GM23248 (cell line): ENCODE measurements at places on chromosomes 7 and 10.

DNA sequence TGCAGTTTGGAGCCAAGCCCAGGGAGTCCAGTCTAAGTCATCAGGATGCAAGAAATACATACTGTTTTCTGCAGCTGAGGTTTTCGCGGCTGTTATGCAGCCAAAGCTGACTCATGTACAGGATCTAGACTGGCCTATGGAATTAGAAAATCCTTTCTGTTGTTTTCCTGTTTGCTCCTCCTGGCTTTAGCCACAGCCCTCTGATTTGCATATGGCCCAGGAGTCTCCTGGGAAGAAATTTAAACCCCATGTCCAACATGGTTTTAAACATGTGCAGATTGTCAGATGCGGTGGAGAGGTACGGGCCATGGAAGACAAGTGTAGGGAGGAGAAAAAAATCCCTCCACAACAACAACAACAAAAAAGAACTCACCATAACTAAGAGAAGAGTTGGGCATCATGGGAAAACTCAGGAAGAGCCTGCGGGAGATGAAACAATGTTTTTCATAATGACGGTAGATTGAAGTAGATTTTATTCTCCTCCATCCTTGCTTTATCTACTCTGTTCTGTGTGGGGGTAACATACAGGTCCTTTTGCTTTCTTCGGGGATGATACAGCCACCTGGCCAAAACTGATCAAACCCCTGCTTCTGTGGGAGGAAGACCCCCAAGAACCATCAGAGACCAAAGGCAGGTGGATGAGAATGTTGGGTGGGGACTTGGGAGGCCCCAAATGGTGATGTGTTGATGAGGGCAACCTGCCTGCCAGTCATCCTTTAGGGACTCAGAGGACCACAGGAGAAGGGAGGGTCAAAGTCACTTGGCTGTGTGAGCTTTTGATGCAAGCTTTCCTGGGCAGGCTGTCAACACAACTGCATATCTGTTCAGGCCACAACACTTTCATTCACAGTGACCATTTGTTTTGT, 29.8 kb upstream of the GNA12 start:
- peak; percentile 92 for DNase-seq

DNA sequence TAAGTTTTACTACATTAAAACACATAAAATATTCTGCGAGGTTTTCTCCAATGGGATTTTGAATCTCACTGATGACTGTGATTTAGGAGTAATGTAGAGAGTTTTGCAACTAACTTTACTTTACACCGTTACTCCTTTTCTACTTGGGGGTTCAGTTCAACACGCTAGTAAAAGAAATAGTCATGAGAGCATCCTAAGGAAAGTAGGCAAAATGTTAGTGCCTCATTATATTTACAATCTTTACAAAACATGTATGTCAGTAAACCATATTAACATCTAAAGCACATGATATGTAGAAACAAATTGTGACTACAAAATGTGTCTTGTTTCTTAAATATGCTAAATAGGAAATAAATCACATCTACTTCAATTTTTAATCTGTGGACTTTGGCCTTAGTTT, 6.0 kb downstream of the MEOX2 start:
- DNase-seq, result no peak

GRCh38 chr7:133481676-133482075, 228.8 kb downstream of the EXOC4 start:
- DNase-seq, result peak; percentile 78

DNA sequence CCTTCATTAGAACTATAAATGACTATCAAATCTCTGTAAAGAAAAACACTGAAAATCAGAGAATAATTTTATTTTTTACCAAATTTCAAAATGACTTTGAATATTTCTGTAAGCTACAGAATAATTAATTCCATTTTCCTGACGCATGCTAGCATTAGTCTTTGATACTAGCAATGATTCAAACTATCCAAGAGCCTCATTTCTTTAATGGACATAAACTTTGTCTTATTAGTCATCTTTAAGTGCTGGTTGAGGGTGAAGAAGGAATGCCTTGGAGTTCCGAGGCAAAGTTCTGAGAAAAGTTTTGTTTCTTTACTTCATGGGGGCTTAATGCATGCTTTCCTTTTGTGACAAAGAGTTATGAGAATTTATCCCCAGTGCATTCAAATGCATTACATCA, 137.3 kb downstream of the AGMO start:
- DNase-seq, result peak; percentile 62

DNA sequence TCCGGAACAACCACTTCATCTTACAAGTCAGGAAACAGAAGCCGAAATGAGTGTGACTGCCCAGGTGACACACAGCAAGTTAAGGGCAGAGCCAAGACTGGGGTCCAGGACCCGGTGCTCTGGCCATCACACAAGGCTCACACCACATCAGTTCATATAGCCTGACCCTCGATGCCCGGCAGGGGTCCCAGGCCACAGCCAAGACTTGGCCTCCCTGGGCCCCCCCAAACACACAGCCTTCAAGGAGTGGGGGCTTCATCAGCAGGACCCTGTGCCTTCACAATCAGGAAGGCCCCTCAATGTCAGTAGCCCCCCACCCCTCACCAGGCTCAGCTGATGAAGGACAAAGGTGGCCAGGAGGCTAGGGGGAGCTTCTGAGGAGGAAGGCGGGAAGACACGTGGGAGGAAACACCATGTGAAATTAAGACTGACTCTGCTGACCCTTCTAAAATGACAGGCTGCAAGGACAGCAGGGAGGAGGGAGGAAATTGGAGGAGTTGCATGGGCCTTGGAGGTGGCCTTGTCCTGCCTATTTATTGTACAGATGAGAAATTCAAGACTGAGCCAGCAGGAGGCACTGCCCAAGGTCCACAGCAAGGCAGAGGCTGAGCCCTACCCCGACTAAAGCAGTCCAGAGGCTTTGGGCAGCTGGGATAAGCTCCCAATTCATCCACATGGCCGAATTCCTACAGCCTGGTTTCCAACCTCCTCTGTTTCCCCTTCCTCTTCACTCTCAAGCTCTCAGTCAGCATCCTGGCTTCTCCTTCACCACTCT, 216.1 kb upstream of the ZMIZ1 start:
- peak; percentile 29 for DNase-seq

DNA sequence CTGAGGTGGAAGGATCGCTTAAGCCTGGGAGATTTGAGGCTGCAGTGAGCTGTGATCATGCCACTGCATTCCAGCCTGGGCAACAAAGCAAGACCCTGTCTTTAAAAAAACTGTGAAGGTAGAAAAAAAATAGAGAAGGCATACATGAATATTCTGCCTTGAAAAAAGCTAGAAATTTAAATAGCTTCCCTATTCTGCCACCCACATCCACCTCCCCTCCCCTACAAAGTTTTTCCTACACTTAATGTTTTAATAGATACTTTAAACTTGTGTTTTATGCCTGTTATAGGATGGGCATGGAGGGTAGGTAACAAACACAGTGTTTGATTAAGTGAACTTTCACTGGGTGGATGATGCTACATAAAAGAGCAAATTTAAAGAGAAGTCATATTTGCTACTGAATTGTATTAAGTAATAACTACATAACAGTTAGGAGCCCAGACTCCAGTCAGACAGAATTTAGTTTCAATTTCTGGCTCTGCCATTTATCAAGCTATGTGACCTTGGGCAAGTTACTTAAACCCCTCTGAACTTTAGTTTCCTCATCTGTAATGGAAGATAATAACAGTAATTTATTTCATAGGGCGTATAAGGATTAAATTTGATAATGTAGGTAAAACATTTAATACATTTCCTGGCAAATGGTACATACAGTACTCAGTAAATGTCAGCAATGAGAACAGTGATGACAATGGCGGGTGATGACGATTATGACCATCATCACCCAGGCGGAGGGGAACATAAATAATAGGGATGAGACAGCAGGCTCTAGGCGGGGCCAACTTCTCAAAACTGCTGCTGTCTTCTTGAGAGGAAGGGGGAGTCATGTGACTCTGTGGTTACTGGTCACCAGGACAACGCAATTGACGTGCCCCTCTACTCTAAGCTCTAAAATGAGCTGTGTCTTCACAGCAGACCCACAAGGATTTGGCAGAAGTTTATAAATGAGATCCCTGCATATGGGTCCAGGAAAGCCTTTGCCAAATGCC, 15.8 kb downstream of the DNMBP start:
- DNase-seq, result peak; percentile 85

- no peak for DNase-seq
These were observed 28.6 kb downstream of the MTURN start for GRCh38 chr7:30163231-30163894.

DNA sequence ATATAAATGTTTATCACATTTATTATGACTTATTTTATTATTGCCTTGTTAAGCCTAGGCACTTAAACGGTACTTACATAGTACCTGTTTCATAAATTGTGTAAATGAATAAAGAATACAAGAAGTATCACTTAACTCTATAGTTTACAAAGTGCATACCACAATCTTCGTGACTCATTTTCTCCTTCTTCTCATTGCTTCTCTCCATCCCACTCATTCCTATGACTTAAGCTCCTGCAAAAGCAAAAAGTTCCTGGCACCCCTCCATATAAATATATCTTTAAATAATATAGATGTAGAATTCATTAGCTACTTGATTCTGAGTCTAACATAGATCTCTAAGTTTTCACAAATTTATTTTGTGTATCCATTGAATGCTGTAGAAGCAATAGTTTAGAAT, 1382.0 kb upstream of the CELF2 start:
- DNase-seq, result peak; percentile 55

- peak; percentile 13 for DNase-seq
These were observed 11.2 kb upstream of the OR2A5 start for GRCh38 chr7:144037414-144038035.

- DNase-seq, result no peak
These were observed 492.7 kb downstream of the DNAJB6 start for GRCh38 chr7:157829491-157829890.

DNA sequence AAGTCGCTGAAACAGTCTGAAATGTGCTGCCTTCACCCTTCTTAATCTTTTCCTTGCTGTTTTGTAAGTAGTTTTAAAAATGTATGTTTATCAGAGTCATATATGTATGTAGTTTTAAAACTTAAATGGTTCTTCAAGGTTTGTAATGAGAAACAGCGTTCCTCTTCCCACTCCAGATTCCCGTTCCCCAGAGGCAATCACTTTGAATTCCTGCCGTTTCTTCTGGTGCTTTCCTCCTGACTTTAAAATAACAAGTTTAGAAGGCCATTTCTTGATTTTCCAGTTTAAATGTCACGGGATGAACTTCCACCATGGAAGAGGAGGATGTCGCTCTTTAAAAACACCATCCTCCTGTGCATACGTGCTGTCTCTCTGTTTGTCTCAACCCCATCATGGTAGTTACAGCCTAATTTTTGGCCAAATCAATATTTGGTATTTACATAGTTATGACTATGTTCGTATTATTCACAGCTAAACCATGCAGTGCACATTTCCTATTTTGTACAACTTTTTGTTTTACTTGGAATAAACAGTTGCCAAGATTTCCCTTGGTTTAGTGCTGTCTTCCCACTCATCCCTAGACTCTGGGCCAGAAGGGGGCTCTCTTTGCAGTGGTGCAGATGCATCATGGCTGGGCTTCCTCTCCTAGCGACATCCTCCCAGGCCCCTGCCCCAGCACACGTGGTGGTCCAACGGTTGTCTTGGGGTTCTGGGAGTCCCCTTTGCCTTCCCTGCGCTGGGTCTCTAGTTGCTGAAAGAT, 151.4 kb downstream of the PTPN20 start:
- DNase-seq, result peak; percentile 41

DNA sequence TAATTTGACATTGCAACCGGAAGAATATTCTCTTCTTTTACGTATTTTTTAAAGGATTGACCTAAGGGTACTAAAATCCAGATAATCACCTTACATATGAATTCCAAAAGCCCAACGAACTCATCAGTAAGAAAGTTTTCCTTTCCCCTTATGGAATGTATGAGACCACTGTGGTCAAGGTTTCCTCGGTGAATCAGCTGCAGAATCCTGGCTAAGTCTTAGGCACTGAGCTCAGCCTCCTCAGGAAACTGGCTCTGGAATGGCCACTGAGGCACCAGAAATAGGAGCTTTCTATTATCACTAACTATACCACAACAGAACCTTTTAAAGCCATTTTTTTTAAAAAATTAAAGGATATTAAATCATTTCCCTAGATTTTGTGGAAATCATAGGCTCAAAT, 21.0 kb downstream of the SVIL start:
- no peak for DNase-seq

DNA sequence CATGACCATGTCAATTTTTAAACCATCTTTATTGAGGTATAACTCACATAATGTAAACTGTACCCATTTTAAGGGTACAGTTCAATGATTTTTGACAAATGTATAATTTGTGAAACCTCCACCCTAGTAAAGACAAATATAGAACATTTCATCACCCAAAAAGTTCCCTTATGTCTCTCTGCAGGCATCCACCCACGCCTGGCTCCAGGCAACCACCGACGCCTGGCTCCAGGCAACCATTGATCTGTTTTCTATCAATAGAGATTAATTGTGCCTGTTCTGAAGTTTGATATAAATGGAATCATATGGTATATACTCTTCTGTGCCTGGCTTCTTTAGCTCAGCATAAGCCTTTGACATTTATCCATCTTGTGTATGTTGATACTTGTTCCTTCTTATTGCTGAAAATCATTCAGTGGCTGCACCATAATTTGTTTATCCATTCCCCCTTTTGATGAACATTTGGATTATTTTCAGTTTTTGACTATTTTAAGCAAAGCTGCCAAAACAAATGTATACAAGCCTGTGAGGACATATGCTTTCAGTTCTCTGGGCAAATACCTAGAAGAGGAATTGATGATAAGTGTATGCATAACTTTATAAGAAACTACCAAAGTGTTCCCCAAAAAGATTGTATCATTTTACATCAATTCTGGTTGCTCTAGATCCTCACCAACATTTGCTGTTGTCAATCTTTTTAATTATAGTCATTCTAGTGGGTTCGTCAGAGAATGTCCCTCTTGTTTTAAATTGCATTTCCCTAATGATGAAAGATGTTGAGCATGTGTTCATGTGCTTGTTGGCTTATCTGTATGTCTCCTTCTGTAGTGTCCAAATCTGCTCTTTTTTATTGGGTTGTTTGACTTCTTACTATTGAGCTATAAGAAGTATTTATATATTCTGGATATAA, 55.7 kb upstream of the HECTD2 start:
- DNase-seq, result no peak

- peak; percentile 67 for DNase-seq
These were observed 40.7 kb upstream of the GJD4 start for GRCh38 chr10:35564341-35564968.

- no peak for DNase-seq
These were observed 98.7 kb upstream of the ZNF438 start for GRCh38 chr10:31130406-31130805.

DNA sequence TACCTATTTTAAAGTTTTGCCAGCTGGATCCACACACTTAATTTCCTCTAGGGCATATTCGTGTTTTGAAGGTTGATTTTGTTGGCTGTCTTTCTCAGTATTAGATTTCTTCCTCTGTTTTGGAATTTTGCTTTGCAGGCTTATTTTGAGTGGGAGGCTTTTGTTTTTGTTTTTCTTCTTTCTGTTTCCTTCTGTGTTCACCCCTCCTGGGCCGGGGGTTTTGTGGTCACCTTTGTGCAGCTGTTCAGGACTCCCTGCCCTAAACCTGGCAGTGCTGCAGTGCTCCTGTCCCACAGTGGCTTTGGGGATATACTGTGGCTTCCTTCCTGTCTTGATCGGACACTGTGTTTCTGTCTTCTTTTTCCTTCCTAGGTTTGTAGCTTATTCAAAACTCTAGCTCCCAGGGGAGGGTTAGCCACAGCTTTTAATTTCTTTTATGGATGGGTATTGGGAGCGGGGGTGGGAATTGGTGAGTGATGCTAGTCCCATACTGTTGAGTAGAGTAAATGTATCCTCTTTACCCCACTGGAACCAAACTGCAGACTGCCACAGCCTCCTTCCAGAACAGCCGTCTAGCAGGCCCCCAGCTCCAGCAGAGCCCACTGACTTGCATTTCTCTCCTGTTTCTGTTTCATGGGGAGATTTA, 228.7 kb upstream of the FZD8 start:
- DNase-seq, result no peak
